ENCODE measurements at places on chromosomes 5 and 9.

- DNase-seq: no peak
Measured at GRCh38 chr9:109242014-109242413, 75.0 kb upstream of the FRRS1L start.

DNA sequence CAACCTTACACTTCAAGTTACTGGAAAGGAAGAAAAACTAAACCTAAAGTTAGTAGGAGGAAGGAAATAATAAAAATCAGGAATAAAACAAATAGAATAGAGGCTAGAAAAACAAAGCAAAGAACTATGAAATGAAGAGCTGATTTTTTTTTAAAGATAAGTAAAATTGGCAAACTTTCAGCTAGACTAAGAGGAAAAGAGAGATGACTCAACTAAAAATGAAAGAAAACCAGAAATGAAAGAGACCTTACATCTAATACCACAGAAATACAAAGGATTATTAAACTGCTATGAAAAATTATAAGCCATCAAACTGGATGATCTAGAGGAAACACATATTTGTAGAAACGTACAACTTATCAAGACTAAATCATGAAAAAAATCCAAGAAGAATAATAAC, 60.0 kb downstream of the PRRC1 start:
- DNase-seq: no peak

- DNase-seq: no peak
Measured at GRCh38 chr5:150234576-150235499, 45.0 kb downstream of the SLC6A7 start.

DNA sequence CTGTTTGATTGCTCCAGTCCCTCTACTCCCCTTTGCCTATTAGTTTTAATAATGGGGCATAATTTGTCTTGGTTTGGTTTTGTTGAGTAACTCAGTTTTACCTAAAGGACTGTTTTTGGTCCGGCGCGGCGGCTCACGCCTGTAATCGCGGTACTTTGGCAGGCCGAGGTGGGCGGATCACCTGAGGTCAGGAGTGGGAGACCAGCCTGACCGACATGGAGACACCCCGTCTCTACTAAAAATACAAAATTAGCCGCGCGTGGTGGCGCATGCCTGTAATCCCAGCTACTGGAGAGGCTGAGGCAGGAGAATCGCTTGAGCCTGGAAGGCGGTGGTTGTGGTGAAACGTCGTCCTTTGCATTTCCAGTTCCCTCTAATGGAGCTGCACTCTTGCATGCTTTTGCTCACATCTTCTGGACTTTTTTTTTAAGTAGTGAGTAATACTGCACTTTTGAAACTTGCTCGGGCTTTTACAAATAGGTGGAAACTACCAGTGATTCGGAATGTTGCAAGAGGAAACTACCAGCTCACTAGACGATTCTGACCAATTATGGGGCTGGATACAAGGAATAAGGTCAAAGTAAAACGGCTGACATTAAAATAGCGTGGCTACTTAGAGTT, 721 bp upstream of the MAML1 start:
- DNase-seq: no peak

- DNase-seq: no peak
Measured at GRCh38 chr5:10304932-10305331, 2.8 kb downstream of the CMBL start.

DNA sequence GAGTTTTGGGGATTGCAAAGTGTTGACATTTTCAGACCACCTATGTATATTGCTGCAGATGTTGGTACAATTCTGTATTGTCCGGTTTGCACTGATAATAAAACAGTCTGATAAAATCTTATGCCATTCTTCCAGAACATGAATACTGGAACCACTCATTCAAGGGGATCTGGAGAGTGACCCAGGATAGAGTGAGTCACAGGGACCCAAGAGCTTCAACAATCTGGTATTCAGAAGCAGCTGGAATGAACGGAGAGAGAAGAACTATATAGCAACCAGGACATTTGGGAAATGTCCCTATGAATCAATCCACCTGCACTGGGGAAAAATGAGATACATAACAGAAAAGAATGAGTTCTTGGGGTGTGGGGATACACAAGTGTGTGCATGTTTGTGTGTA, 73.3 kb downstream of the SH3TC2 start:
- no peak for DNase-seq

Data from NCI-H2107 (cell line).